Astrocyte (in vitro differentiated cells and primary cell): ENCODE measurements at places on chromosomes 6 and 20.

DNA sequence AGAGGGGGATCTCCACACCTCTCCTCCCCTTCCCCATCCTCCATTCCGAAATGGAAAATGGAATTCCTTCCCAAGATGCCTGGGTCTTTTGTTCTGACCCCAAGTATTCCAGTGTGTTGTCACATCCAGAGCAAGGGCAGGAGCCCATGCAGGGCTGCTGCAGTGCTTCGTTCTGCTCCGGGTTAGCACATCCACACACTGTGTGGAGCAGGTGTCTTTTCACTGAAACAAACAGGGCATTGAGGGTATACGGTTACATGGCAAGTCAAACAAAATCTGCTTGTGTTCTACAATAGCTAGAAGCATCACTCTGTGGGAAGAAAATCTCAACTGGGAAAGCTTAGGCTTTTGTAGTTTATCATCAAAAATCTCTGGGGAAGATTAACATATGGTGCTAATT is 56.9 kb downstream of the LYRM2 start:
- no peaks in the 10 kb centered on the region for H3K36me3 ChIP-seq
- no peaks in the 10 kb centered on the region for H3K4me1 ChIP-seq
- no peak for DNase-seq

- peak overlapping the region; percentile 67 for H3K4me3 ChIP-seq
- H3K4me1 ChIP-seq, result no peaks in the 10 kb centered on the region
- H3K27ac ChIP-seq, result no peak overlapping the region
- peaks cover 16% of the 10 kb centered on the region for H3K27me3 ChIP-seq
- H3K36me3 ChIP-seq, result no peaks in the 10 kb centered on the region
These were observed 31.3 kb upstream of the ZSCAN23 start for GRCh38 chr6:28474441-28475219.

DNA sequence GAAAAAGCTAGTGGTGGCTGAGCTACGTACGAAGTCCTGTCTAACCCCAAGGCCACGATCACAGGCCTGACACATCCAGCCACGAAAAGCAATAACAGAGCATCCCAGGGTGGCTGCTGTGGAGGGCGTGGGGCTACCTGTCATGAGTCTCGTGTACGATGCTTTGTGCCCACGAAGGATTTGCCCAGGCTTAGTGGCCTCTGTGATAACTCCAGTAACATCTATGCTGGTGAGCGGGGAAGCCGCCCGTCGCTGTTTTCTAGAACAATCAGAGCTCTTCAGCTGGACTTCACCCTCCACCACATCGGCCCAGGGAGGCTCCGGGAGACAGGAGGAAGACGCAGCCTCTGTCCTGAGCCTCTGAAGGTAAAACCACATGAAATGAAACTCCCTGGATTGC is 250.5 kb downstream of the TAF4 start:
- H3K4me1 ChIP-seq, result no peaks in the 10 kb centered on the region
- H3K27me3 ChIP-seq, result no peaks in the 10 kb centered on the region
- no peak for DNase-seq
- H3K27ac ChIP-seq, result no peak overlapping the region
- no peaks in the 10 kb centered on the region for H3K36me3 ChIP-seq

DNA sequence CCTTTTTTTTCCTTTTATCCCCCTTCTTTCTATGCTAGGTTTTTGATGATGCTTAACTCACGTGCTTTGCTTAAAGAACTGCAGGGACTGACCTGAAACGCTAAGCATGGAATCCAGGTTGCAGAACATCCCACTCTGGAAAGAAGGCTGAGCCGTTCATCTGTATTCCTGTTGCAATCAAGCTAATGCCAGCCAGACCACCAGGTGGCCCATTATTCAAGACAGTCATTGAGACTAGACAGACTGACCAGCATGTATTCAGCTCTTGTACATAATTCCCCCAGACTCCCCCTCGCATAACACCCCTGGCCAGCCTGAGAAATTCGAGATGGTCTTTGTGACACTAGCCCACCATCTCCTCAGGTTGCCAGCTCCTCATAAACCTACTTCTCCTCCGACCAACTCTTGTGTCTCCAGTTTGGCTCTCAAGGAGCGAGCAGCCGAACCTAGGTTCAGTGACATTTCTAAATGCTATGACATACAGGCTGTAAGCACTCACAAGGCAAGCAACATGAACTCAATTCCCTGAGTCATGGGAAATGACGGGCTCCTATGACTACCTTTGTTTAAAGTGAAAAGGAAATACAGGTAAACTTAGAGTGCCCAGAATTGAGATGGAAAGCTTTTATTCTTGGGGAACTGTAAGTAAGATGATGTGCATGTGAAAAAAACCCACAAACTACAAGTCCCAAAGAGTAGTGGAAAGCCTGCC is 309.3 kb upstream of the CDYL start:
- no peaks in the 10 kb centered on the region for H3K4me1 ChIP-seq
- no peak overlapping the region for H3K4me3 ChIP-seq
- H3K27me3 ChIP-seq, result no peaks in the 10 kb centered on the region
- DNase-seq, result no peak
- no peaks in the 10 kb centered on the region for H3K36me3 ChIP-seq

DNA sequence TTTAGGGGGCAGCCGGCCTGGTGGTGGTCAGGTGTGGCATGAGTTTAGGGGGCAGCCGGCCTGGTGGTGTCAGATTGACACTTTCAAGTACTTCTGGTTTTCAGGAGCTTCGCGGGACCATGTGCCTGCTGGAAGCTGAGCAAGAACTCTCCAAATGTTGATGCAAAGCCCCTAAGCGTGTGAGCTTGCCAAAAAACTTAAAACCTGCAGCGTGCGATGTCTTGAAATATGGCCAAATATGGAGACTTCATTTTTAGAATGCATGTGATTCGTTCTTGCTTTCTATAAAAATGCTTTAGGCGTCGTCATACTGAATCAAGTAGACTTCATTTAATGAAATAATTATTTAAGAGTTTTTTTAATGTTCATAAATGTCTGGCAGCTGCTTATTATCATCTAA is 149.4 kb downstream of the SMOC2 start:
- no peak for DNase-seq
- H3K27ac ChIP-seq, result no peak overlapping the region
